Endodermal cell (in vitro differentiated cells): ENCODE measurements at places on chromosomes 12 and 14.

GRCh38 chr12:123035841-123036240 lies 55.4 kb downstream of the ARL6IP4 start:
- no peaks in the 10 kb centered on the region for H3K36me3 ChIP-seq
- no peak overlapping the region for H3K4me3 ChIP-seq
- H3K27me3 ChIP-seq: no peaks in the 10 kb centered on the region
- no peak overlapping the region for H3K27ac ChIP-seq
- peak; percentile 54 for DNase-seq

DNA sequence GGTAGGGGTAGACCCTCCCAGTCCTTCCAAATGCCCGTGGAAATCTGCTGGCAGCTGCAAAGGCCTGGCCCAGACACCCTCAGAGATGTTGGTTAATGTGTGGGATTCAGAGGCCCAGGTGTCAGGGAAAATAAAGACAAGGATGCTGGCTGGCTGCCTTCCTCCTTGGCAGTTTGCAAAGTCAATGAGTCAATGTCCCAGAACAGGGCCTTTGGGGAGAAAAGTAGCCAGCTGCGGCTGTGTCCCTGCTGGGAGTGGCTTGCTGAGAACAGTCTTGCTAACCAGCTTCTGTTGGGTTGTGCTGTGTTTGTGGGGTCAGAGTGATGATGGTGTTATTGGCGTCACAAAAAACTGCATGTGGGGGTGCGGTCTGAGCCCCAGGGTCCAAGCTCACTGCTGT lies 29.2 kb downstream of the GLRX5 start:
- H3K27me3 ChIP-seq: no peaks in the 10 kb centered on the region
- peak; percentile 39 for DNase-seq
- H3K36me3 ChIP-seq: no peaks in the 10 kb centered on the region
- H3K27ac ChIP-seq: no peak overlapping the region
- H3K4me3 ChIP-seq: no peak overlapping the region
- peaks cover 4% of the 10 kb centered on the region for H3K4me1 ChIP-seq

DNA sequence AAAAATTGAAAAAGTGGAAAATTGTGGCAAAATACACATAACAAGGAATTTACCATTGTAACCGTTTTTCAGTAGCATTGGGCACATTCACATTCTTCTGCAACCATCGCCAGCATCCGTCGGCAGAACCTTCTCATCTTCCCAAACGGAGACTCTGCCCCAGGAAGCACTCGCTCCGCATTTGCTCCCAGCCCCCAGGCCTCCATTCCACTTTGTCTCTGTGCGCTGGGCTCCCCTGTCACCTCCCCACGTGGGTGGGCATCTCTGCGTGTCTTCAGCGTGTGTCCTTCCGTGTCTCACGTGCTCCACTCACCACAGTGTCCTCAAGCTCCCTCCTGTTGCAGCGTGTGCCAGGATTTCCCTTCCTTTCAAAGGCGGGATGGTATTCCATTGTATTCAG lies 9.9 kb downstream of the GPR132 start:
- no peak overlapping the region for H3K4me3 ChIP-seq
- peaks cover 5% of the 10 kb centered on the region for H3K4me1 ChIP-seq
- no peaks in the 10 kb centered on the region for H3K36me3 ChIP-seq
- DNase-seq: no peak
- H3K27me3 ChIP-seq: no peaks in the 10 kb centered on the region

GRCh38 chr14:37036669-37037341 lies 135.6 kb downstream of the SLC25A21 start:
- no peaks in the 10 kb centered on the region for H3K27me3 ChIP-seq

GRCh38 chr12:113465808-113466453 lies 5.7 kb downstream of the LHX5 start:
- DNase-seq: no peak
- H3K4me3 ChIP-seq: no peak overlapping the region
- H3K36me3 ChIP-seq: no peaks in the 10 kb centered on the region
- peaks cover 1% of the 10 kb centered on the region for H3K4me1 ChIP-seq

- no peak overlapping the region for H3K4me3 ChIP-seq
- no peak overlapping the region for H3K27ac ChIP-seq
- peaks cover 6% of the 10 kb centered on the region for H3K4me1 ChIP-seq
Measured at GRCh38 chr12:98422812-98423211, 92.6 kb upstream of the TMPO start.

GRCh38 chr12:114697243-114697716 lies 13.3 kb upstream of the TBX3 start:
- H3K4me1 ChIP-seq: peaks cover 14% of the 10 kb centered on the region
- H3K4me3 ChIP-seq: peak overlapping the region; percentile 78
- H3K27ac ChIP-seq: no peak overlapping the region
- DNase-seq: peak; percentile 68
- H3K36me3 ChIP-seq: no peaks in the 10 kb centered on the region
- H3K27me3 ChIP-seq: peaks cover 100% of the 10 kb centered on the region

GRCh38 chr12:70305794-70306193 lies 60.3 kb upstream of the KCNMB4 start:
- no peak overlapping the region for H3K27ac ChIP-seq
- H3K4me3 ChIP-seq: no peak overlapping the region
- H3K27me3 ChIP-seq: no peaks in the 10 kb centered on the region
- no peak for DNase-seq

- no peak overlapping the region for H3K4me3 ChIP-seq
- H3K27me3 ChIP-seq: no peaks in the 10 kb centered on the region
Measured at GRCh38 chr14:42687421-42687820, 1080.7 kb downstream of the LRFN5 start.

GRCh38 chr12:54593725-54594124 lies 5.3 kb upstream of the PPP1R1A start:
- H3K4me1 ChIP-seq: peaks cover 8% of the 10 kb centered on the region
- no peak overlapping the region for H3K4me3 ChIP-seq
- H3K27ac ChIP-seq: no peak overlapping the region
- H3K27me3 ChIP-seq: peaks cover 48% of the 10 kb centered on the region
- H3K36me3 ChIP-seq: no peaks in the 10 kb centered on the region

- peak; percentile 70 for DNase-seq
- H3K27ac ChIP-seq: no peak overlapping the region
- H3K27me3 ChIP-seq: no peaks in the 10 kb centered on the region
- no peaks in the 10 kb centered on the region for H3K4me1 ChIP-seq
- H3K36me3 ChIP-seq: peaks cover 37% of the 10 kb centered on the region
- H3K4me3 ChIP-seq: no peak overlapping the region
Measured at GRCh38 chr12:29519585-29520182, 22.2 kb upstream of the OVCH1 start.

- H3K36me3 ChIP-seq: no peaks in the 10 kb centered on the region
- no peak for DNase-seq
- H3K4me3 ChIP-seq: no peak overlapping the region
- H3K4me1 ChIP-seq: peaks cover 5% of the 10 kb centered on the region
- H3K27me3 ChIP-seq: no peaks in the 10 kb centered on the region
- H3K27ac ChIP-seq: no peak overlapping the region
Measured at GRCh38 chr14:53525608-53526007, 372.5 kb upstream of the DDHD1 start.

- H3K27ac ChIP-seq: no peak overlapping the region
- no peaks in the 10 kb centered on the region for H3K4me1 ChIP-seq
- no peak overlapping the region for H3K4me3 ChIP-seq
- no peak for DNase-seq
- H3K27me3 ChIP-seq: no peaks in the 10 kb centered on the region
Measured at GRCh38 chr14:60905923-60906322, 75.0 kb downstream of the TRMT5 start.

GRCh38 chr12:132453361-132454192 lies 36.4 kb upstream of the FBRSL1 start:
- no peak for DNase-seq
- H3K27me3 ChIP-seq: no peaks in the 10 kb centered on the region
- no peaks in the 10 kb centered on the region for H3K36me3 ChIP-seq
- H3K4me3 ChIP-seq: no peak overlapping the region
- no peak overlapping the region for H3K27ac ChIP-seq

DNA sequence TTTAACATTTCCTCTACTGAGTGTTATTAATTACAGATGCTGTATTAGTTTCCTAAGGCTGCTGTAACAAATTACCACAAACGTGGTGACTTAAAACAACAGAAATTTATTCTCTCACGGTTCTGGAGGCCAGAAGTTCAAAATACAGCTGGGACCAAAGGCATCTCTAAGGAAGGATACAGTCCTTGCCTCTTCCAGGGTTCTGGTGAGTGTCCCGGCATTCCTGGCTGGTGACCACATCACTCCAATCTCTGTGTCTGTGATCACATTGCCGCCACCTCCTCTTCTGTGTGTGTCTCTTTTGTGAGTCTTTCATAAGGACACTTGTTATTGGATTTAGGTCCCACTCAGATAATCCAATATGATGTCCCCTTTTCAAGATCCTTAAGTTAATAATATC lies 85.1 kb upstream of the CCDC198 start:
- no peaks in the 10 kb centered on the region for H3K36me3 ChIP-seq
- no peak overlapping the region for H3K4me3 ChIP-seq
- no peak overlapping the region for H3K27ac ChIP-seq

DNA sequence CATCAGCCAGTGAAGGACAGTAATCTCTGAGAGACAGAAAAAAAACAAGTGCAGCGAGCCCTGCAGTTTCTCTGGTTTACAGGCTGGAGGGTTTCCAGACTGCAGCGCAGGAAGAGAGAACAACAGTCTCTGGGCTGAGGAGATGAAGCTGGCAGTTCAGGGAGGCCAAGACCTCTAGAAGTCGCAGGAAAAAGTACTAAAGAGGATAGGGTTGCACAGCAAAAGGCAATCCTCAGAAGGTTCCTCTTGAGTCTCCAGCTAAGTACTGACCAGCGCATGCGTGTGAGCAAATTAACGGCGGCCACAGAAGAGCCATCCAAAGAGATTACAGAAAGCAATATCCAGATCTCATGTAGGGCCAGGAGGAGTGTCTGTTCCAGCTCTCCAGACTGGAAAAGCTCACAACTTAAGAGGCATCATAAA lies 12.2 kb upstream of the CCDC60 start:
- no peak for DNase-seq
- H3K36me3 ChIP-seq: no peaks in the 10 kb centered on the region
- peaks cover 23% of the 10 kb centered on the region for H3K27me3 ChIP-seq
- H3K27ac ChIP-seq: no peak overlapping the region
- no peak overlapping the region for H3K4me3 ChIP-seq

GRCh38 chr12:76562130-76562529 lies 2.6 kb upstream of the OSBPL8 start:
- no peaks in the 10 kb centered on the region for H3K4me1 ChIP-seq
- H3K27ac ChIP-seq: no peak overlapping the region
- no peak for DNase-seq
- H3K36me3 ChIP-seq: no peaks in the 10 kb centered on the region

GRCh38 chr14:105989566-105990302 lies 463.4 kb downstream of the TMEM121 start:
- no peak overlapping the region for H3K27ac ChIP-seq
- H3K36me3 ChIP-seq: no peaks in the 10 kb centered on the region
- H3K4me3 ChIP-seq: no peak overlapping the region
- no peaks in the 10 kb centered on the region for H3K4me1 ChIP-seq
- no peaks in the 10 kb centered on the region for H3K27me3 ChIP-seq

DNA sequence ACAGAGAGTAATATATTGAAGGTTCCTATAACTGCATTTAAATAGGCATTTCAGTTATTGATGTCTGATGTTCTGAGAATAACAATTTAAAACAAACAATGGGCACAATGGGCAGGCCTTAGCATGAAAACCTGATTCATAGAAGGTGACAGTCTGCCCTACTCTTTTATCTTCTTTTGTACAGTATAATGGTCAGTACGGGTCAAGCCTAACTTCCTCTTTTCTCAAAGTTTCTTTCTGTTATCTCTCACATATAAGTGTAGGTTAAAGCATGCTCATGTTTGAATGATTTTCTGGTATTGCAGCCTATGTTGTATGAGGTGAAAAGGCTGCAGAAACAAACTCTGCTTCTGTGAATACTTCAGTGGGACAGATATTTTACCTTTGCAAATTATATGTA lies 14.2 kb downstream of the FKBP3 start:
- no peaks in the 10 kb centered on the region for H3K4me1 ChIP-seq
- H3K36me3 ChIP-seq: peaks cover 93% of the 10 kb centered on the region
- H3K4me3 ChIP-seq: no peak overlapping the region
- no peak overlapping the region for H3K27ac ChIP-seq
- no peak for DNase-seq
- no peaks in the 10 kb centered on the region for H3K27me3 ChIP-seq

GRCh38 chr14:80784820-80785219 lies 156.7 kb downstream of the CEP128 start:
- H3K27ac ChIP-seq: no peak overlapping the region
- no peaks in the 10 kb centered on the region for H3K36me3 ChIP-seq
- DNase-seq: no peak
- H3K4me3 ChIP-seq: no peak overlapping the region
- H3K27me3 ChIP-seq: no peaks in the 10 kb centered on the region

DNA sequence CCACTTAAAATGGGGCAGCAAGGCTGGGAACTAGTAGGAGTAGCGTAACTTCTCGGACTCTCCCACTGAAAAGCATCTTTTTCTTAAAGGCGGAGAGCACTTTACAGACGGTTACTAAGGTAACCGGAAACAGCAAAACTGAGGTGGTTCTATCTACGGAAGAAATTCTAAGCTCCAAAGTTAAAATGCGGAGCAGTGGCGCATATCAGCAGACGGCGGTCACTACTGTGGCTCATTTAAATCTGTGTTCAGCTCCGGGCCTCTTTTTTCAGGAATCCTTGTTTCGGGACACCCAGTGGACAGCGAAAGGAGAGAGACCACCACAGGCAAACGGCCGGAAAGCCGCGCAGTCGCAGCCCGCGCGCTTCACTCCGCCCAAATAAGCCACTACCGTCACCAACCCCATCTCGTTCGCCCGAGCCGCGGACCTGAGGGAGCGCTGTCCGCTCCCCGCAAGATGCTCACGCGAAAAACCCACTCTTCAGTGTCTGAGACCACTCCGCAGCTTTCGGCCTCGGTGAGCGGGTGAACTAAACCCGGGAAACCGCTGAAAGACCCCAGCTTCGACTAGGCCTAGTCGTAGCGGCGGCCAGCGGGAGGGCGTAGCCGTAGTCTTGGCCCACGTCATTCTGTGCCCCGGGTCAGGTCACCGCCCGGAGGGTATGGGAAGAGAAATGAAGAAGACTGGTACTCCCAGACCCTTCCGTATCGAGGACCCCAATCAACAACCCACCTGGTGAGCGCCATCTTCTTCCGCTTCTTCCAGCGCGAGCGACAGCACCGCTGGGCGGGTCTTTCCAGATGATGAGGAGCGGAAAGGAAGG lies at the start of gene SNW1:
Gene SNW1 (minus strand): TSS at position 776 of the 824 bp plus-strand sequence. CDS start 29 bp downstream, at position 747.
- peak; percentile 96 for DNase-seq
- H3K4me3 ChIP-seq: peak within 1 kb of the TSS; percentile 95
- H3K4me1 ChIP-seq: no peaks in the 10 kb centered on the region
- no peaks in the 10 kb centered on the region for H3K27me3 ChIP-seq

DNA sequence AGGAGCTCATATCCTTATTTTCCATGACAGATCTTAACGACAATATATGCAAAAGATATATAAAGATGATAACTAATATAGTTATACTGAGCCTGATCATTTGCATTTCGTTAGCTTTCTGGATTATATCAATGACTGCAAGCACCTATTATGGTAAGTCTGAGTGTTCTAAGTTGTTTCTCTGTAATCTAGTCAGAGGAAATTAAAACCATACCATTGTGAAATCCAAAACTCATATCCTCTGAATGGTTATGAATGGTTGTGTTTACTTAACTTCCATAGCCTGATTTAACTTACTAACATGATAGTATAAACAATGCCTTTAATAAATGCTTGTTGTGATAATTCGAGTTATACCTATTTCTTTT lies 760 bp downstream of the TMEM19 start:
- no peaks in the 10 kb centered on the region for H3K27me3 ChIP-seq
- no peak for DNase-seq
- peak overlapping the region; percentile 99 for H3K4me3 ChIP-seq
